Activated T-helper 9 cell treated with anti-CD3 and anti-CD28 coated beads, Interleukin-2, amount 50 U/mL, for 16 hours (primary cell): ENCODE measurements at places on chromosomes 11 and 22.

- no peak for DNase-seq
Observed at GRCh38 chr11:93842461-93842860, 8.0 kb downstream of the VSTM5 start.

DNA sequence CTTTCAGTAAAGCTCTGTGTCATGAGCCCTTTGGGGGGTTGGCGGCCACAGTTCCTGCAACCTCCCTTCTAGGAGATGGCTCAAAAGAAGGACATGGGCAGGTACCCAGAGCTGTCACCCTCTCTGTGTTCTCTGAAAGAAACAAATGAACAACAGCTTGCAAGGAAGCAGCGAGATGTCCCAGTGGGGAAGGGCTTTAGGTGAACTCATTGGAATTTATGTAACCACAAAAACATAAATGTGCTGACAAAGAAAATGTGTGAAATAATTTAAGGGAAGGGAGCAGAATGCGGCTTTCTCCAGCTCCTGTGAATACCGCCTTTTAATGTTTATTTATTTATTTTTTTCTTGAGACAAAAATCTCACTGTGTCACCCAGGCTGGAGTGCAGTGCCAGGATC lies 3.3 kb downstream of the PARVG start:
- no peak for DNase-seq

DNA sequence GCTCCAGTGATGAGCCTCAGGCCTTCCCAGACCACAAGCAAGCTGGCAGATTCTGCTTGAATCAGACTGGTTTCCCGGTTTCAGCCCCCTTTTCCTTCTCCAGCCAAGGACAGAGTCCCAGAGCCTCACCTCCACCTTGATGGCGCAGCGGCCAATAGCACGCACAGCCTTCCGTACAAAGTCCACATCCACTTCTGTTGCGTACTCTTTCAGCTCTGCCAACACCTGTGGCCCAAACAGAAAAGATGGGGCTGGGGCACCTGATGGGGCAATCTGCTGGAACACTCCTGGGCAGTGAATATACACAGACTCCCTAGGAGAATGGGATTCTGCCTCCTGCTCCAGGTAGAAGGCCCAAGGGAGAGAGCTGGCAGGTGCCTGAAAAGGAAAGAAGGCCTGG lies 35.5 kb upstream of the RASL10A start:
- no peak for DNase-seq

- DNase-seq: no peak
Observed at GRCh38 chr11:11618973-11619435, 2.8 kb downstream of the GALNT18 start.

- DNase-seq: no peak
Observed at GRCh38 chr11:27894552-27894951, 194.3 kb upstream of the BDNF start.

DNA sequence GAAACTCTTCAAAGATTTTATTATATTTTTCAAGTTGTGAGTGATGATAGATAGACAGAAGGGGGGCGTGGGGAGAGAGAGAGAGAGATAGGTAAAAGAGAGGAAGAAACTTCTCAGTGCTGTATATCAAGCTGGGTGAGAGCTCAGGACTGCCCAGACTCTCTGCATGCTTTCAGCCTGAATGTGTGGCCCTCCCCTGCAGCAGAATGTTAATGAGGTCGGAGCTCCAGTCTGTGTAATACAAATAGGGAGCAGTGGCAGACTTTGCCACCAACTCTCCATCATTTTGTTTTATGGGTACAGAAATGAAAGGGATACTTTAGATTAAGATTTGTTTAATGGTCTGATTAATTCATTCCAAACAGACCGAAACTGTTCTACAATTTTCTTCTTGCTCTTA lies 752.8 kb downstream of the OPCML start:
- no peak for DNase-seq

DNA sequence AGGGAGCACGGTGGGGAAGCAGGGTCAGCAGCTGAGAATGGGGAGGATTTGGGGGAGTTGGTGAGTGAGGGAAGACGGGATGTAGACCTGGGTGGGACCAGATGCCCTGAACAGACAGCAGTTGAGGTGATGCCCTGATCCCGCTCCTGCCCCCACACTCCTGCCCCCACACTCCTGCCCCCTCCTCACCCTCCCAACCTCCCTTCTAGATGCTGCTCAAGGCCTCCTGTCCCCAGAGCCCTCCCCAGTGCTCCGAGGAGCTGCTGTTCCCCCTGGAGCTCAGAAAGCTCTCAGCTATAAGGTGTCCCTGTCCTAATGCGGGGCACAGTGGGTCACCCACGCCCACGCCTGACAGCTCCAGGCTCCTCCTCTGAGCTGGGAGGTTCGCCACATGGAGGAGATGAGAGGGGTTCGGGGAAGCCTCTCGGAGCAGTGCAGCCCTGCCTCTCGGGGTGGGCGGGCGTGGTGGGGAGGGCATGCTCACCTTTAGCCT lies 25.1 kb upstream of the TTLL12 start:
- DNase-seq: no peak

GRCh38 chr22:31585161-31585859 lies 76.7 kb downstream of the PISD start:
- no peak for DNase-seq

DNA sequence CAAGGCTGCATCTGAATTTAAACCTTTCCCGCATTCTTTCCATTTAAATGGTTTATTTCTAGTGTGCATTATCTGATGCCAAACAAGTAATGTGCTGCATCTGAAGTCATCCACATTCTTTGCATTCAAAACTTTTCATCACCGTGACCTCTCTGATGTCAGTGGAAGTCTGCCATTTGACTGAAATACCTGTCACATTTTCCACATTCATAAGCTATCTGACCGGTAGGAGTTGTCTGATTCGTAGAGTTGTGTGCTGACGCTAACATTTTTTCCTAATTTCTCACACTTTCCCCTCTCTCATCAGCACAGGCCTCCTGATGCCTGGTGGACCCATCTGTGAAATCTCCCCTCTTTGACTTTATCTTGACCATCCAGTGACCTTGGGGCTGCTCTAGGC lies 79.9 kb upstream of the BARX2 start:
- no peak for DNase-seq

DNA sequence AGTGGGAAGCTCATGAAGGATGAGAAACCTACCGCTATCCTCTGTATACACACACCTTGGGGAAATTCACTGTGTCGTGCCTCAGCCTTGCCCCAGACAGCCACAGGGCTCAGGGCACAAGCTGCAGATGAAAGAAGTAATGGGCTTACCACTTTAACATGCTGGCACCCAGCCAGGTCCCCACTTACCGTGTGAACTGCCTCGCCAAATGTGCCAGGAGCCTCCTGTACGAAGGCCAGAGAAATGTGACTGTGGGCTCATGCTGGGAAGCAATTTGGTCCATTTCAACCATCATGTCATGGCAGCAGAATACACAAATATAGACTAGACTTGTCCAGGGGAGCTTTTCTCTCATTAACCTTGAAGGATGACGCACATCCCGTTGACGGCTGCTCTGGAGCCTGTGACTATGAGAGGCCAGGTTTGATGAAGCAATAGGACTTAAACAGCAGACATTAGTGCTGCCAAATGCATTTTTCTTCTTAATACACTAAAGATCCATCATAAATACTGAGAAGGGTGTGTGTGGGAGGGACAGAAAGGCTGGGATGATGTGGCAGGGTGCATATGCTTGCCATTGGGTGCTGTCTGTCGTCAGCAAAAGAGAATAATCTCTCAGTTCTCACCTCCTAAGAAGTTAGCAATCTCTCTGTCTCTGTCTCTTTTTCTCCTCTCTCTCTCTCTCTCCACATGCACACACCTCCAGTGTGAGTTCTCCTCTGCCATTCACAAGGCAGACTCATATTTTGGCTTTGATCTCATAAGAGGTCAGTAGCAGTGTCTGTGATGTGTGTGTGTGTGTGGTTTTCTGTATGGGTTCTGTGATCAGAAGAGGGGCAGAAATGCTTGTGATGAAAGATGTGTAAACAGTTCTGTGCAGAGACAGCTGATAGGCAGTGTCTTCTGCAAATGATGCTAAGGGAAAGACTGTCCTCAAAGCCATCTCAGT lies 142.4 kb downstream of the KIRREL3 start:
- DNase-seq: no peak

DNA sequence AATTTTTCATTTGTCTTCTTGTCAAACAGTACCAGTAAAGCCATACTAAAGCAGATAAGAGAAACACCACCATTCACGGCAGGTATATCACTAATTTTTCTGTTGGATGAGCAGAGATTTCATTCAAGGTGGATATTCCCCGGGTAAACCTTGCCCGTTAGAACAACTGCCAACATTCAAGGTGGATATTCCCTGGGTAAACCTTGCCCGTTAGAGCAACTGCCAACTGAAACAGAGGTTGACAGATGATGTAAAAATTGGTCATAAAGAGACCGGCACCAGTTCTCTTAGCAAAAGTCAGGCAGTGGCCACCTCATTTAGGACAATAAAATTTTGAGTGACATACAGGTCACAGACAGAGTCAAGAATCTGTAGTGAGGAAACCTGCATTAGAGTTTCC lies 423.4 kb upstream of the SYN3 start:
- no peak for DNase-seq
